ENCODE measurements at places on chromosomes 1 and 21. TPM values are rescaled to one million over a fixed set of nuclear protein-coding genes. Genes with fewer than 3 reads are reported as not detected.
A peak's percentile ranks its signal among the peaks of the same experiment; 100 is the strongest.

- H3K27me3 ChIP-seq = no peaks in the 10 kb centered on the region
- DNase-seq = no peak
- H3K36me3 ChIP-seq = no peaks in the 10 kb centered on the region
- H3K4me1 ChIP-seq = peaks cover 4% of the 10 kb centered on the region
- H3K27ac ChIP-seq = no peak overlapping the region
- H3K4me3 ChIP-seq = no peak overlapping the region
Measured at GRCh38 chr1:99328171-99328570, 63.9 kb downstream of the PLPPR4 start.

DNA sequence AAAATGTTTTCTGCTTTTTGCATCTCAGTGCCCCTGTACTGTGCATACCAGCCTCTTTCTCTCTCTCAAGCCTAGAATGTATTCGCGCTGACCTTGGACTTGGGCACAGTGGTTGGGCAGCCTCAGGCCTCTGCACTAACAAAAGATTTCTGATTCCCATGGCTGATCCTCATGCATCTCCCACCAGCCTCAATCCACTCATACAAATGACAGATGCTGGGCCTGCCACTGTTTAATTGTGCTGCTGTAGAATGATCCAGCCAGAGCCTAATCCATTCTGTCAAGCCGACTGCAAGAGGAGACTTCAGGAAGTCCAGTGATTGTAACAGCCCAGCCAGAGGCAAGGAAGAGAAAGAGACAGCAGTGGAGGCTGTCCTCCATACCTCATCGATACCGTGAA is 180.8 kb downstream of the ASTN1 start:
- H3K4me3 ChIP-seq = no peak overlapping the region
- no peaks in the 10 kb centered on the region for H3K36me3 ChIP-seq
- no peaks in the 10 kb centered on the region for H3K27me3 ChIP-seq

- peaks cover 7% of the 10 kb centered on the region for H3K4me1 ChIP-seq
- no peak overlapping the region for H3K27ac ChIP-seq
- H3K27me3 ChIP-seq = no peaks in the 10 kb centered on the region
- DNase-seq = no peak
- H3K4me3 ChIP-seq = no peak overlapping the region
- no peaks in the 10 kb centered on the region for H3K36me3 ChIP-seq
Measured at GRCh38 chr1:45018599-45019230, 6.7 kb downstream of the UROD start.

DNA sequence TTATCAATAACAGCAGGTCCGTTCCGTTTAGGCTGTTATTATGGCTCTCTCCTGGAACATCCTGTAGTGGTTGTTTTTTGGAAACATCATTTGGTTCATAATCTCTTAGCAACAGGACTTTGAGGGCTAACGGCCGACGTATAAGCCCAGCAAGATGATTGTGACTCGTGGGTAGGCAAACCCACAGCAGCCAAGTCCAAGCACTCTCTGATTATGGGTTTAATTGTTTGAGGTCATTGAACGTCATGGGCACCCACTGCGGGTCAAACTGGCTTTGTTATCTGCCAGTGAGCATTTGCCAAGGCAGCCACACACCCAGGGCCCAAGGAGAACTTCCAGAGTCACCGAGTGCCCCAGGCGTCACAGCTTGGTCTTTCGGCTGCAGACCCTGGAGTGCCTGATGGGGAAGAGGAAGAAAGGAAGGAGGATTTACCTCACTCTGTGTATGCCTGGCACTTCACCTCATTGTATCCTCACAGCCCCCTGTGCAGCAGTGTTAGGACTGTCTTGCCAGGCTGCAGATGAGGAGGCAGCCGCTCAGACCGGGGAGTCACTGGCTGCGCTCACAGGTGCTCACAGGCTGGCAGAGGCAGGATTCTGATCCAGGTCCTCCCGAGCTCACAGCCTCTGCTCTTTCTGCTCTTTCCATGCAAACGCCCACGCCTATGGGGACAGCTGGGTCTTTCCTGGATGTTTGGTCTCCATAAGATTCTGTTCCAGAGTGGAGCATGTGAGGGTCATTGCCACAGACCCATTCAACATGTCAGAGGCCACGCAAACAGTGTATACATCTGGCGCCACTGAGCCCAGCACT is 30.8 kb upstream of the EPS8L3 start:
- H3K27ac ChIP-seq = peak overlapping the region; percentile 21
- peak; percentile 5 for DNase-seq
- H3K27me3 ChIP-seq = no peaks in the 10 kb centered on the region
- H3K4me1 ChIP-seq = peaks cover 57% of the 10 kb centered on the region
- H3K36me3 ChIP-seq = no peaks in the 10 kb centered on the region

- H3K4me3 ChIP-seq = no peak overlapping the region
- no peaks in the 10 kb centered on the region for H3K4me1 ChIP-seq
- H3K27me3 ChIP-seq = peaks cover 14% of the 10 kb centered on the region
- H3K27ac ChIP-seq = no peak overlapping the region
- H3K36me3 ChIP-seq = no peaks in the 10 kb centered on the region
Measured at GRCh38 chr1:208535511-208535910, 291.3 kb upstream of the PLXNA2 start.

GRCh38 chr1:9061252-9061960 is 8.0 kb downstream of the SLC2A5 start:
- no peak for DNase-seq
- no peak overlapping the region for H3K27ac ChIP-seq
- H3K27me3 ChIP-seq = no peaks in the 10 kb centered on the region
- no peak overlapping the region for H3K4me3 ChIP-seq
- H3K4me1 ChIP-seq = peaks cover 21% of the 10 kb centered on the region
- no peaks in the 10 kb centered on the region for H3K36me3 ChIP-seq

GRCh38 chr1:27816921-27817630 is 13.5 kb upstream of the PPP1R8 start:
- H3K27ac ChIP-seq = peak overlapping the region; percentile 33
- no peak overlapping the region for H3K4me3 ChIP-seq
- peaks cover 96% of the 10 kb centered on the region for H3K36me3 ChIP-seq
- H3K27me3 ChIP-seq = no peaks in the 10 kb centered on the region
- peaks cover 6% of the 10 kb centered on the region for H3K4me1 ChIP-seq

DNA sequence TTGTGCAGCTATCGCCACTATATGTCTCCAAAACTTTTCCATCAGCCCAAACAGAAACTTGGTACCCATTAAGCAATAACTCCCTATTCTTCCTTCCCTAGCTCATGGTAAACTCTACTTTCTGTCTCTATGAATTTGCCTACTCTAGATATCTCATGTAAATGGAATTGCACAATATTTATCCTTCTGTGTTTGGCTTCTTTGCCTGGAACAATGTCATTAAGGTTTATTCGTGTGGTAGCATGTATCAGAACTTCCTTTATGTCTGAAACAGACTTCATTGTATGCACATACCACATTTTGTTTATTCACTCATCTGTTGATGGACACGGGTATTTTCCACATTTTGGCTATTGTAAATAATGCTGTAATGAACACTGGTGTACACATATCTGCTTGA is 40.7 kb upstream of the CD34 start:
- H3K27me3 ChIP-seq = no peaks in the 10 kb centered on the region
- H3K4me1 ChIP-seq = peaks cover 41% of the 10 kb centered on the region
- H3K36me3 ChIP-seq = no peaks in the 10 kb centered on the region
- no peak for DNase-seq
- no peak overlapping the region for H3K4me3 ChIP-seq

DNA sequence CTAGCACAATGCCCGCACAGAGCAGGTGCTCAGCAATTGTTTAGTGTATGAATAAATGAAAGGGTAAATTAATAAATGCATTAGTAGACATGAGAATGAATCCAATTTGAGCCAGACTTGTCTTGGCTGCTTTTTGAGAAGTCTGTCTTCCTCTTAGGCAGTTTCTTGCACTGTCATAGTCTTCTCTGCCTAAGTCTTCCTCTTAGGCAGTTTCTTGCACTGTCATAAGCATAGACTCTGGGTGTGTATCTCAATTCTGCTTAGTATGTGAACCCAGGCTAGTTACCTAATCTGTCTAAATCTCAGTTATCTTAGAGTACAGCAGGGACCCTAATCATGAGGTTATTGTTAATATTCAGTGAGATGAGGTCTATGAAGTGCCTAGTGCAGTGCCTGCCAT is 27.2 kb downstream of the NHLH2 start:
- no peaks in the 10 kb centered on the region for H3K36me3 ChIP-seq
- no peak overlapping the region for H3K27ac ChIP-seq
- H3K4me3 ChIP-seq = no peak overlapping the region
- H3K4me1 ChIP-seq = peaks cover 5% of the 10 kb centered on the region

DNA sequence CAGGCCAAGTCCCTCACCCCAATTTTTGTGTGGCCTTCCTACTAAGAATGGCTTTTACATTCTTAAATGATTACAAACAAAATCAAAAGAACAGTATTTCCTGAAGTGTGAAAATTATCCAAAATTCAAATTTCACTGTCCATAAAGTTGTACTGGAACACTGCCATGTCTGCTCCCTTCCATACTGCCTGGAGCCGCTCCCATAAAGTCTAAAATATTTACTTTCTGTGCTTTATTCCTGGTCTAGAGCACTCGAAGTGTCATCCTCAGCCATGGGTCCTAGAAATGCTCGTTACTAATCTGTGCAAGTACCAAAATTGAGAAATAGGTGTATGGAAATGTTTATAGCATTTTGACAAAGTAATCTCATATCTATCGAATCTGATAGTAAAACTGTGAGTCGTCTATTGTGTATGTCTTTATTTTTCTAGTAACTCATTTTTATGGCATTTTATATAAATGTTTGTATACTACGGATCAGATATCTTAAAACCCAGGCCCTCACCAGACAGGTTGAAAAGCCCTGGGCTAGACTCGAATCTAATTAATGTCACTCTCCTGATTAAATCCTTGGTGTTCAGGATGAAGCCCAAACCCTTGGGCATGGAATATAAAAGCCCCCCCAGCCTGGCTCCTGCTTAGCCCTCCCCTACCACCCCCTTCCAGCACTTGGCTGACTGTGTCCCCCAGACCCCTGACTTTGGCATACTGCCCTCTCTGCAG is 4.9 kb downstream of the LBR start:
- H3K27ac ChIP-seq = no peak overlapping the region
- H3K27me3 ChIP-seq = no peaks in the 10 kb centered on the region
- no peak for DNase-seq
- peaks cover 31% of the 10 kb centered on the region for H3K4me1 ChIP-seq
- no peak overlapping the region for H3K4me3 ChIP-seq

- no peak for DNase-seq
- H3K4me1 ChIP-seq = no peaks in the 10 kb centered on the region
- no peak overlapping the region for H3K4me3 ChIP-seq
- no peaks in the 10 kb centered on the region for H3K36me3 ChIP-seq
- no peaks in the 10 kb centered on the region for H3K27me3 ChIP-seq
- H3K27ac ChIP-seq = no peak overlapping the region
Measured at GRCh38 chr1:68426594-68426993, 23.2 kb downstream of the RPE65 start.

DNA sequence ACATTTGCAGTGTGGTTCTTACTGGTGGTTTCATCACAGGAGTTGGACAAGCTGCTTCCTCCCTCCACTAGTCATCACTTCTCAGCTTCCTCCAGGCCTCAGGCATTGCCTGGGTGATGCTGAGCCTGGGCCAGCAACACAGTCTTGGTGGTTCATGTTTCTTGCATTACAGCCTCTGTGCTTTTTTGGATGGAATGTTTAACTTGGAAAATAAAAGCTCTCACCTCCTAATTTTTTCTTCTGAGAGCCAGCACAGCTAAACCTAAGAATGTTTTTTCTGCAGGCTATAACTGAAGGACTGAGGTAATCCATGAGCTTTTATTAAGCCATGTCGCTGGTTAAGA is 66.1 kb upstream of the RHOU start:
- H3K36me3 ChIP-seq = no peaks in the 10 kb centered on the region
- no peak for DNase-seq
- H3K4me1 ChIP-seq = no peaks in the 10 kb centered on the region
- H3K27me3 ChIP-seq = no peaks in the 10 kb centered on the region

GRCh38 chr1:27994060-27994459 is 34.3 kb downstream of the XKR8 start:
- DNase-seq = peak; percentile 9
- H3K4me3 ChIP-seq = no peak overlapping the region
- H3K27me3 ChIP-seq = no peaks in the 10 kb centered on the region
- peaks cover 23% of the 10 kb centered on the region for H3K4me1 ChIP-seq
- no peak overlapping the region for H3K27ac ChIP-seq

- H3K4me3 ChIP-seq = no peak overlapping the region
- H3K27me3 ChIP-seq = no peaks in the 10 kb centered on the region
- H3K27ac ChIP-seq = no peak overlapping the region
- H3K4me1 ChIP-seq = peaks cover 20% of the 10 kb centered on the region
Measured at GRCh38 chr21:27572696-27573095, 605.8 kb upstream of the ADAMTS5 start.

DNA sequence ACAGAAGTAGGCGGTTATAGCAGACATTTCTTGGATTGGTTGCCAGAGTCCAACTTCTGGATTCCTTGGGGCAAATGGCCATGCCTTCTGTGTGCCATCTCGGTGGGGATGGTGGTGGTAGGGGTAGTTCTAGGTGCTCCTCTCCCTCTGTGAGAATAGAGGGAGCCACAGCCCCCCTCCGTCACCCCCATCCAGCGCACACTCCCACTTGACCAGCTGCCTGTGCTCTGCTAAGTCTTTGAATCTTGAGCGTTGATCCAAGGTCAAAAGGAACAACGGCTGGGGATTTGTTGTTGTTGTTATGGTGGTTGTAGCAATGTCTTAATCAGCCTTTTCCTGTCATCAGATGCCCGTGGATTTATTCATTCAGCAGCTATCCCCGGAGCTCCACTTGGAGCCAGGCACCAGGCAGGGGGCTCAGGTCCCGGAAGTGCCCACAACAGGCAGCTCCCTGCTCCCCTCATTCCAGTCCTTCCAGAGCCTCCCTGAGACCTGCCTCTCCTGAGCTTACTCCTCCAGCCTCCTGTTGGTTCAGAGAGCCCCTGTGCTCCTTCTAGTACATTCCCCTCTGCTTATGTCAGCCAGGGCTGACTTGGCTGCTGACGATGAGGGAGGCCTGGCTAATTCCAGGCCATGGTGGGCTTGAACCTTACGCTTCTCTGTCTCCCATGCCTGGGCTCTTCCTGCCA is 146.6 kb upstream of the WNT4 start:
- no peak for DNase-seq
- H3K27me3 ChIP-seq = peaks cover 6% of the 10 kb centered on the region
- H3K27ac ChIP-seq = no peak overlapping the region
- H3K36me3 ChIP-seq = no peaks in the 10 kb centered on the region

HSPG2 gene
- 275 TPM for total RNA-seq

LYPD8 gene
- not detected for total RNA-seq

RIMS3 gene
- total RNA-seq = 0.71 TPM

MXRA8 gene
- 14.0 TPM for total RNA-seq

OLFML2B gene
- 0.91 TPM for total RNA-seq

KDF1 gene
- 0.22 TPM for total RNA-seq

SDF4 gene
- total RNA-seq = 144 TPM

RUNX1 gene
- total RNA-seq = 5.7 TPM

DNAJC6 gene
- total RNA-seq = 10.5 TPM

FAM167B gene
- 4.5 TPM for total RNA-seq
